ENCODE measurements at places on chromosomes 12 and 14.

GRCh38 chr12:53484686-53485575, 14.3 kb downstream of the MAP3K12 start:
- peak; percentile 58 for DNase-seq

DNA sequence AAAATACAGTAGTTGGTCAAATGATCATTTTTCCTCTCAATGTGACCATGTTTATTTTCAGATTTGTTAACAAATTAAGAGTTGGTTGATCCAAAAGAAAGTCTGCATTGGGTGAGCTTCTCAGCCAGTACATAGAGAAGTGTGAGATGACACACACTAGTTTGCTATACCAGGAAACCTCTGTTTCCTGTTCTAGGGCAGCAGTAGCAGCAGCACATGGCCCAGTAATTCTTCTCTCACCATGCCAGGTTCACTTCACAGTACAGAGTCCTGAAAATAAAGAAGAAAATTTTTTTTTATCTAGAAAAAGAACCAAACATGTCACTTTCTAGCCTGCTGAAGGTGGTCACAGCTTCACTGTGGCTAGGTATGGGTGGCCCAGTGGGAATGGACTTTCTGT, 250.2 kb upstream of the OR4E1 start:
- DNase-seq = no peak

GRCh38 chr12:268483-268840, 5.8 kb upstream of the SLC6A13 start:
- DNase-seq = no peak

DNA sequence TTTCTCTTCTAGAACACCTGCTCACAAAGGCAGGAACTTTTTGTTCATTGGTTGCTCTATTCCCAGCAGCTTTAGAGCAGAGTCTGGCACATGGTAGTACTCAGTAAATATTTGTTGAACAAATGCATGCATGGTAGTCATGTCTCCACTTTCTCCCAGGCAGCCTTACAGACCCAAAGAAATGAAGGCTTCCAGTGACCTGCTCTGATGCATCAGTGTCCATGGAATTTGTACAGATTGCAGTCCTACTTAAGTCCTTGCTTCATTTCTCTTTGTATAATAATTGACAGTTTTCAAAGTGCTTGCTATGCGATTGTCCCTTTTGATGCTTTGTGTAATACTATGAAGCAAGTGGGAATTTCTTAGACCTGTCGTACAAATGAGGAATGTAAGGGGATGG, 119.6 kb downstream of the DERA start:
- no peak for DNase-seq

DNA sequence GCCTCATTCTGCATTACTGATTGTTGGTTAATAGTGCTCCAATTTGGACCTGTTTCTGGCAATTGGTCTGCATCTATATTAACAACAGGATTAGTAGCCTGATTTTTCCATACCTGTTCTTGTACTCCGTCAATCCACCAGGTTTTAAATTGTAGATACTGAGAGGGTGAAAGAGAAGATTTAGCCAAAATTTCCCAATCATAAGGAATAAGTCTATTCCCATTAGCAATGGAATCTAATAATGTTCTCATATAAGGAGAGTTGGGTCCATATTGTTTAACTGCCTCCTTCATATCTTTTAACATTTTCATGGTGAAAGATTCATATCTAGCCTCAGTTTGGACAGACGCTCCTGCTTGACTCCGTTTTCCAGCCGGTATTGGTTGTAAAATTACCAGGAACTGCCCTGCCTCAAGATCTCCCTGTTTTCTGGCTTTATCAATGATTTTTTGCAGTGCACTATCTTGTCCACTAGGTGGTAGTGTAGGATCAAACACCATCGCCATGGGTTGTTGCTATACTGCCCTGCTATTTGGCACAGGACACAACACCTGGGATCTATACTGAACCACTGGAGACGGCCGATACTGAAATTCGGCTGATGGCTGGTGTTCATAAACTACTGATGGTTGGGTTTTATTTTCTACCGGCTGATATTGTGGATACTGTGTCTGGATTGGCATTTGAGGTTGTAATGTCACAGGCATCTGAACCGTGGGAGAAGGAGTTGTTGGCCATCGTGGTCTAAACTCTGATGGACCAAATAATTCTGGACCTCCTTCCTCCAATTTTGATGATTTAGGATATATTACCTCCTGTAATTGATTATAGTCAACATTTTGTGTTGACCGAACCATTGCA, 25.2 kb downstream of the DHRS4L2 start:
- peak; percentile 68 for DNase-seq

DNA sequence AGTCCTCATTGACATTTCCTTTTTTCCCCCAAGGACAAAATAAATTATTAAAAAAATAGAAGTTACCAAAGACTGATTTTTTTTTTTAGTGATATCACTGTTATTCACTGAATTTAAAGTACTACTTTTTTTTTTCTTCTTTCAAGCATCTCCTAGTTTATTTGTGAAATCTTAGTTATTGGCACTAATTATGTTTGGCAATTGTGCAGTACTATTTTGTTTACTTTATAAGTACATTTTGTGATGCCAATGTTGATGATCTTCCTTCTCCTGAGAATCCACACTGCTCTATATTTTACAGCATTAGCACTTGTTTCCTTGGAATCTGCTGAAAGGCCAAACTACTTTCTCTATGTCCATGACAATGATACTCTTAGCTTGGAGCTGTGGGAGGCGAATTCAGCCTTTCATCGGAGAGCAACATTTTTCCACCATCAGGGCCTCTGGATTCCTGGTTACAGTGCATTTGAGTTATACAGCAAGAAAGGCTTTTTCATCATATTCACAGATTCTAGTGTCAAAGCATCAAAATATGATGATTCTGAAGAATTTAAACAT, 123.8 kb upstream of the PTPRQ start:
- DNase-seq = no peak

DNA sequence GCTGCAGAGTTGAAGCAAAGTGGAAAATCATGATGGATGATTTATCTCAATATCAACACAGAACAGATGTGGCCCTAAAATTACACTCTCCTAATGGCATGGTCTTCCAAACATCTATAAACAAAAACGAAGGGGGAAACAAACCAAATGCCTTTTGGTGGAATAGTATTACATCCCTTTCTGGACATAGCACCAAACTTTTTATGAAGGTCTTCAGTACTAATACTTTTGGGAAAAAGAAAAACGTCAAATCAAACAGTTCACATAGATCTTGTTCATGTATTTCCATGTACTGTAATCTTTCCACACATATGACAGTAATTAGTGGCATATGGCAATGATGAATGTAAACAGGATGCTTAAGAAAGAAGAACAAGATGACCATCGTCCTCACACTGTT, 22.9 kb upstream of the ANAPC7 start:
- no peak for DNase-seq

GRCh38 chr12:20096430-20096829, 271.9 kb upstream of the PDE3A start:
- DNase-seq = peak; percentile 16

DNA sequence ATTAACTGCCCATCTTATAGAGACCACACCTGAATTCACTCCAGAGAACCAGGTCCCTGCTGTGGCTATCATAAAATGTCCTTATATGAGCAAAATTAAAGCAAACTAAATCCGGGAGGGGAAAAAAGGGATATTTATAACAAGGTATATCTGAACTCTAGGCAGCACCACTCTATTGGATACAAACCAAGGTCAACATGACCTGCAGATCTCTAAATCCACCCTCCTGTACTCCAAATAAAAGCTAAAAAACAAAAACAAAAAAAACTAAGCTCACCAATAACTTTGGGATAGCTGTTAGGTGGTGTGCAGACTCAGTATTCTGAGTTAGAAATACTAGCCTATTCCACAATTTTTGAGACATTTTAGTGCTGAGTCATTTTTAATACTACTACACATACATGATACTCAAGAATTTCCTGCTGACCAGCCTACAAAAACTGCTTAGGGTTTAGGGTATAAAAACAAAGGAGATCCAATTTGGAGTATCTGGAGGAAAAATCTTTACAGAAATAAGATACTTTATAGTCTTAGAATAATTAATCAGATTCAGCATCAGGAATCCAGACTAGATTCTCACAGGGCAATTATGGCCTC, 46.6 kb upstream of the LTBP2 start:
- peak; percentile 67 for DNase-seq

DNA sequence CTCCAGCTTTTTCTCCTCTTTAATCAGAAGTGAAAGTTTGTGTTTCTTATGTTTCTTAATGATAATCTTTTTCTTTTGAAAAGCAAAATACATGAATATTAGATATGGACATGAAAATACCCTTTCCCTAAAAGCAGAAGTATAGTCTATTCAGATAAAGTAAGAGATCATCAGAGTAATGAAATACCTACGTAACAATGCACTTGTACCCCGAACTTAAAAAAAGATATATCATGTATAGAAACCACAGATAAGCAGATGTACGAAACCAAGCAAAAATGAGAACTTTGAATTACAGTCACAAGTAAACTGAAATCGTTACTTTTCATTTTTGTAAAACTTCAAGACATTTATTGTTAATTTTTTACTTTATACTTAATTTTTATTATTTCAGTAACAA, 1.5 kb upstream of the GPR65 start:
- no peak for DNase-seq

GRCh38 chr12:27524494-27524835, 459 bp downstream of the PPFIBP1 start:
- no peak for DNase-seq

GRCh38 chr12:112809684-112810083, 18.1 kb downstream of the RPH3A start:
- DNase-seq = no peak

GRCh38 chr14:24159777-24160498, 1.1 kb upstream of the IRF9 start:
- no peak for DNase-seq

All from M059J (cell line).